ENCODE measurements at places on chromosomes 7 and 10.

DNA sequence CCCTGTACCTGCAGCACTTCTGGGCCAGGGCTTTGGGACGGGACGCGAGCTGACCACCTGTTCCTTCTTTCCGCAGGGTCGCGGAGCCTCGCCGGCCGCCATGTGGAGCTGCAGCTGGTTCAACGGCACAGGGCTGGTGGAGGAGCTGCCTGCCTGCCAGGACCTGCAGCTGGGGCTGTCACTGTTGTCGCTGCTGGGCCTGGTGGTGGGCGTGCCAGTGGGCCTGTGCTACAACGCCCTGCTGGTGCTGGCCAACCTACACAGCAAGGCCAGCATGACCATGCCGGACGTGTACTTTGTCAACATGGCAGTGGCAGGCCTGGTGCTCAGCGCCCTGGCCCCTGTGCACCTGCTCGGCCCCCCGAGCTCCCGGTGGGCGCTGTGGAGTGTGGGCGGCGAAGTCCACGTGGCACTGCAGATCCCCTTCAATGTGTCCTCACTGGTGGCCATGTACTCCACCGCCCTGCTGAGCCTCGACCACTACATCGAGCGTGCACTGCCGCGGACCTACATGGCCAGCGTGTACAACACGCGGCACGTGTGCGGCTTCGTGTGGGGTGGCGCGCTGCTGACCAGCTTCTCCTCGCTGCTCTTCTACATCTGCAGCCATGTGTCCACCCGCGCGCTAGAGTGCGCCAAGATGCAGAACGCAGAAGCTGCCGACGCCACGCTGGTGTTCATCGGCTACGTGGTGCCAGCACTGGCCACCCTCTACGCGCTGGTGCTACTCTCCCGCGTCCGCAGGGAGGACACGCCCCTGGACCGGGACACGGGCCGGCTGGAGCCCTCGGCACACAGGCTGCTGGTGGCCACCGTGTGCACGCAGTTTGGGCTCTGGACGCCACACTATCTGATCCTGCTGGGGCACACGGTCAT lies 13.3 kb downstream of the GPR146 start:
- no peak for DNase-seq

GRCh38 chr10:80498833-80499741 lies 38.6 kb upstream of the SH2D4B start:
- no peak for DNase-seq

GRCh38 chr7:3910054-3910453 lies 609.0 kb downstream of the SDK1 start:
- no peak for DNase-seq

GRCh38 chr10:96691761-96692160 lies 28.6 kb downstream of the PIK3AP1 start:
- DNase-seq: no peak

GRCh38 chr7:127393368-127394058 lies 1.0 kb upstream of the ZNF800 start:
- no peak for DNase-seq

DNA sequence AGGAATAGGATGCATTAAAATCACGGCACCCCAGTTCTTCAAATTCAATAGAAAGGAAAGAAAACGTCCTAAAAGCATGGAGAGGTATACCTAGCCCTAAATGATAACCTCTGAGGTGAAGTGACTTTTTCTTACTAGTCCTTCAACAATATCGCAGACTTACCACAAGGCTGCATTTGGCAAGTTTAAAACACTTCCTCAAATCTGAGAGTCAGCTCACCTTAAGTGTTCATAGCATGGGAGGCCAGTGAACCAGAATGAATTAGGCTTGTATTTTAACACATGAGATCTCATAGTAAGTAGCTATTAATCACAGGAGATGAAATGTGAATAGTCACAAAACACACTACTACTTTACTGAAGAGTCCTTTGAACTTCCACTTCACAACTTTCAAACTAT lies 124.2 kb downstream of the RNF32 start:
- no peak for DNase-seq

DNA sequence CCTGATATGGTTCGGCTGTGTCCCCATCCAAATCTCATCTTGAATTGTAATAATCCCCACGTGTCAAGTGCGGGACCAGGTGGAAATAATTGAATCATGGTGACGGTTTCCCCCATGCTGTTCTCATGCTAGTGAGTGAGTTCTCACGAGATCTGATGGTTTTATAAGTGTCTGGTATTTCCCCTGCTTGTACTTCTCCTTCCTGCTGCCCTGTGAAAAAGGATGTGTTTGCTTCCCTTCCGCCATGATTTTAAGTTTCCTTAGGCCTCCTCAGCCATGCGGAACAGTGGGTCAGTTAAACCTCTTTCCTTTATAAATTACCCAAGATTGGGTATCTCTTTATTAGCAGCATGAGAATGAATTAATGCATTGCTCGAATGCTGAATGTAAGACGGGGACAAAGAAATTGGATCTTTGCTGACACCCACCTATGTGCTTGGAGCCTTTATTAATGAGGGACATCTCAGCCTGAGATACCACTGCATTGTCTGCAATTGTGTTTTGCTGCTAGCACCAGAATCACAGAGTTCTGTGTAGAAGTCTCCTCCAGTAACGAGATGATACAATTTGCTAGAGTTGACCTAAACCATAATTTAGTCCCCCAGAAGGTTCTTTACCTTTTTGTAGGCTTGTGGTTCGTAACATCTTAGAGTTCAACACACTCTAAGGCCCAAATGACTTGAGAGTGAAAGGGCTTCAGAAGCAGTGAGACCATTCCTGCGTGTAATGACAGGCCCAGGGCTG lies 28.6 kb downstream of the SLC35B4 start:
- no peak for DNase-seq

GRCh38 chr7:76505168-76506080 lies 4.9 kb upstream of the UPK3B start:
- DNase-seq: no peak

DNA sequence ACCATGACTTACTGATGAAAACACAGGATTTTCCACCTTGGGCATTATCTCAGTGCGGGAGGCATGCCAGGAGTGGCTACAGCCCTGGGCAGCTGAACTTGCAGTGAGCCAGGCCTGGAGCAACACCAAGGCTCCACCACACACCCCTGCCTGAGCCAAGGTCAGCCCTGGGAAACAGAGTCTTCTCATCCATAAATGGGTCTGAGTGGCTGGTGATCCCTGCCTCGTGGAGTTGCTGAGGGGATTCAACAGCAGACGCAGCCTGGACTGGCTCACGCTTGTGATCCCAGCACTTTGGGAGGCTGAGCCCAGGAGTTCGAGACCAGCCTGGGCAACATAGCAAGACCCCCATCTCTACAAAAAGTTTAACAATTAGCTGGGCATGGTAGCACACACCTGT lies 32.2 kb downstream of the SPOCK2 start:
- no peak for DNase-seq

DNA sequence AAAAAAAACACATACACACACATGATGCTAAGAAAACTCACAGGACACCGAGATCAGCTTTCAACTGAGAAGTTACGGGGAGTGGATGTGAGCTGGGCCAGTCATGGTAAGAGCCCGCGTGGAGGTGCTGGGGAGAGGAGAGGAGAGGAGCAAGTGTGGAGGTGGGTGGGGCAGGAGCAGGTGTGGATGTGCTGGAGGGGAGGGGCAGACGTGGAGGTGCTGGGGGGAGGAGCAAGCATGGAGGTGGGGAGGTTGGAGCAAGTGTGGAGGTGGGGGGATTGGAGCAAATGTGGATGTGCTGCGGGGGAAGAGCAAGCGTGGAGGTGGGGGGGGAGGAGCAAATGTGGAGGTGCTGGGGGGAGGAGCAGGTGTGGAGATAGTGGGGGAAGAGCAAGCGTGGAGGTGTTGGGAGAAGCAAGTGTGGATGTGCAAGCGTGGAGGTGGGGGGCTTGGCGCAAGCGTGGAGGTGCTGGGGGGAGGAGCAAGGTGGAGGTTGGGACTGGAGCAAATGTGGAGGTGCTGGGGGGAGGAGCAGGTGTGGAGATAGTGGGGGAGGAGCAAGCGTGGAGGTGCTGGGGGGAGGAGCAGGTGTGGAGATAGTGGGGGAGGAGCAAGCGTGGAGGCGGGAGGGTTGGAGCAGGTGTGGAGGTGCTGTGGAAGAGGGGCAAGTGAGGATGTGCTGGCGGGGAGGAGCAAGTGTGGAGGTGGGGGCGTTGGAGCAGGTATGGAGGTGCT lies 24.5 kb upstream of the NCAPG2 start:
- DNase-seq: no peak

- no peak for DNase-seq
These were observed 291.5 kb upstream of the ZNF32 start for GRCh38 chr10:43939939-43940820.

GRCh38 chr10:27464993-27465392 lies 39.1 kb upstream of the RAB18 start:
- no peak for DNase-seq

DNA sequence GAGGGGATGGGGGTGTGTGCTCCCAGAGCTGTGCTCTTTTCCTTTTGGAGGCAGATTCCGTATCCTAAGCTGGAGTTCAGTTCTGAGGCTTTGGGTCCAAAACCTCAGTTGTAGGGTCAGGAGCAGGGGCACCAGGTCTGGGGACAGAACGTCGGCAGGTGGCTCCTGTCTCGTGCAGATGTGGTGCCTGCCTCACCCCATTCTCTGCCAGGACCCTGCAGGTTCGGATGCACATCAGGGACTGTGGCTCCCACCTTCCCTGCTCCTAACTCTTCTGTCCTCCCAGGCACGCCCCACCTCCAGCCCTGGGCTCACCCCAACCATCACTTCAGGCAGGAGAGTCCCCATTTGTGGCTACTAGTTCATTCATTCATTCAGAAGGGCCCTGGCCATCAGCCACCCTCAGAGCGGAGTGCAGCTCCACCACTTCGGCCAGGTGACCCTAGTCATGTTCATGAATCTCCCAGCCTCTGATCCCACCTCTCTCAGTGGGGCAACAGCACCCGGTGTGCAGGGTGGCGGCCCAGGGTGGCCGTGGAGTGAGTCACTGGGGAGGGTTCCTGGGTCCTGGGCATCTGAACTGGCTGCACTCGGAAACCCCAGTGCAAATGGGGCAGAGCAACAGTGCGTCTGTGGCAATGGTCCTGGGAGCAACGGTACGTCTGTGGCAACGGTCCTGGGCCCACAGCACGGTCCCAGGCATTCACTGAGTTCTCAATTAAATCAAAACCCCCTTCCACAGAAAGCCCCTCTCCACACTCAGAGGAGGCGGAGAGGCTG lies 100.8 kb upstream of the FAM20C start:
- DNase-seq: no peak

Data from right kidney (tissue), 9 donors.